ENCODE measurements at places on chromosomes 4 and X.

- DNase-seq = no peak
Measured at GRCh38 chr4:171524903-171525302, 288.3 kb upstream of the GALNTL6 start.

GRCh38 chr4:38611676-38612075, 52.3 kb upstream of the KLF3 start:
- DNase-seq = no peak

- no peak for DNase-seq
Measured at GRCh38 chr4:73315091-73315490, 56.5 kb upstream of the ANKRD17 start.

- no peak for DNase-seq
Measured at GRCh38 chrX:139201924-139202323, 328.6 kb upstream of the F9 start.

- no peak for DNase-seq
Measured at GRCh38 chr4:6354119-6354518, 84.5 kb downstream of the WFS1 start.

GRCh38 chrX:79169484-79169883, 25.0 kb downstream of the GPR174 start:
- no peak for DNase-seq

DNA sequence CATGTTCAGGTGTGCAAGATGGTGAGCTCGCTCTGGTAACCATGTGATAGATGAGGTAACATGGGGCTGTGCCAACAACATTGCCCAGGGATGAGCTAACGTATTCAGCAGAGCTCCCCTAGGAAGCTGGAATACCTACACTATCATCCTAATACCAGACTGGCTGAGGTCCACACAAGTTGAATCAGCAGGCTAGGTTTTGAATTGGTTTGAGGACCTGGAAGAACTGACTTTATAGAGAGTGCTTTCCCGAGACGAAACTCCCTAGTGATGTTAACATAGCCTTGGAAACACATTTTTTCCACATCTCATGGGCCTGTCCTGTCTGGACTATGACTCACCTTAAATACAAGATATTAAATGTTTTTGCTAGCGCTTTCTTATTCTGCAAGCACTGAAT, 56.7 kb downstream of the IGFBP7 start:
- no peak for DNase-seq

GRCh38 chr4:3366893-3367775, 74.3 kb downstream of the RGS12 start:
- no peak for DNase-seq

DNA sequence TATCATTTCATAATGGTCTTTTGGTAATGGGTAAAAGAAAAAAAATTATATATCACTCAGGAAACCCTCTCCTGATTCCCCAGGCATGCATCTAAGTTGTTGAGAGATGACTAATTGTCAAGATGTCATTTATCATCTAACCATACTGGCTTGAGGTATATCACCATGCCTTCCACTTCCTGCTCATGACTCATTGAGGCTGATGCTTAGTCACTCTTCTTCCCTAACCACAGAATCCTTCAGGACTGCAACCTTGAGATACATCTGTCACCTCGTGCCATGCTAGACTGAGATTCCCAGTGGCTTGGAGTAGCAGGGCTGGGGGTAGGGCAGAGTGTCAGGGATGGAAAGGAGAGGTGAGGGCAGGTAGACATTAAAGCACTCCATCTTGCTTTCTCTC, 782.5 kb upstream of the INTU start:
- DNase-seq = no peak

- DNase-seq = no peak
Measured at GRCh38 chrX:108097380-108097779, 5.8 kb downstream of the ATG4A start.

- DNase-seq = no peak
Measured at GRCh38 chr4:145155268-145155870, 25.0 kb downstream of the OTUD4 start.

- DNase-seq = no peak
Measured at GRCh38 chr4:139672732-139673131, 7.1 kb downstream of the MGST2 start.

DNA sequence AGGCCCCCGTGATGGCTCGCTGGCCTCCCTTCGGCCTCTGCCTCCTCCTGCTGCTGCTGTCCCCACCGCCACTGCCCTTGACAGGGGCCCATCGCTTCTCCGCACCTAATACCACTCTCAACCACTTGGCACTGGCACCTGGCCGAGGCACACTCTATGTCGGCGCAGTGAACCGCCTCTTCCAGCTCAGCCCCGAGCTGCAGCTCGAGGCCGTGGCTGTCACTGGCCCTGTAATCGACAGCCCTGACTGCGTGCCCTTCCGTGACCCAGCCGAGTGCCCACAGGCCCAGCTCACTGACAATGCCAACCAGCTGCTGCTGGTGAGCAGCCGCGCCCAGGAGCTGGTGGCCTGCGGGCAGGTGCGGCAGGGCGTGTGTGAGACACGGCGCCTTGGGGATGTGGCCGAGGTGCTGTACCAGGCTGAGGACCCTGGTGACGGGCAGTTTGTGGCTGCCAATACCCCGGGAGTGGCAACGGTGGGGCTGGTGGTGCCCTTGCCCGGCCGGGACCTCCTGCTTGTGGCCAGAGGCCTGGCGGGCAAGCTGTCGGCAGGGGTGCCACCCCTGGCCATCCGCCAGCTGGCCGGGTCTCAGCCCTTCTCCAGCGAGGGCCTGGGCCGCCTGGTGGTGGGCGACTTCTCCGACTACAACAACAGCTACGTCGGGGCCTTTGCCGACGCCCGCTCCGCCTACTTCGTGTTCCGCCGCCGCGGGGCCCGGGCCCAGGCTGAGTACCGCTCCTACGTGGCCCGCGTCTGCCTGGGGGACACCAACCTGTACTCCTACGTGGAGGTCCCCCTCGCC, 3.0 kb downstream of the PLXNB3 start:
- no peak for DNase-seq

- DNase-seq = no peak
Measured at GRCh38 chrX:1725472-1725871, 110.6 kb downstream of the ASMT start.

DNA sequence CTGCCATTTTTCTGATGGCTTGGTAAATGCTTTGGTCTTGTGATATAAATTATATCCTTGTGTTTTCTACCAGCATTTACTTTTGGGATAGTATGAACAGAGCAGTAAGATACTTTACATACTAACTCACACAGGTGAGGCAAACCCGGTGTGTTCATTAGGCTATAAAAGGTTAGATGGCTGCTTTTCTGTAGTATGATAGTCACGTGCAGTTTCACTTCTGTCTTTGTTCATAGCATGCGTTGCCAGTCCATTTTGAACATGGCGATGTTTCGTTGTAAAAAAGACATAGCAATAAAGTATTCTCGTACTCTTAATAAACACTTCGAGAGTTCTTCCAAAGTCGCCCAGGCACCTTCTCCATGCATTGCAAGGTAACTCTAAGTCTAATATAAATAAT, 88.4 kb downstream of the KLHL8 start:
- no peak for DNase-seq

DNA sequence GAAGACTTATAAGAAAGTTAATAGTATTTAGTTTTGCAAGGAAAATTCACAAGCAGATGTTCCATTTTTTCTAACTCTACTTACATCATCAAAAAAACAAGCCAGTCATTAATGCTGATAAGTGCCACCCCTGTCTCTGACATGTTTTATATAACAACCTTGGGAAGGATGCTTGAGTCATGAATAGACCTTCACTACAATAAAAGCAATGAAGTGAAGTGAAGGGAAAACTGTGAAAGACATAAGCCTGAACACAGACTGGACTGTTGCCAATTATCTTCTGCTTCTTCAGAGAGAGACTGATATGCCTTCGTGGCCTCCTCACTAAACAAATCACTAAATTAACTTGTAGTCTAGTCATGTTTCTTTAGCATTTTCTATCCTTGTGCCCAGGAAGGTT, 353.2 kb downstream of the PDHA2 start:
- no peak for DNase-seq

DNA sequence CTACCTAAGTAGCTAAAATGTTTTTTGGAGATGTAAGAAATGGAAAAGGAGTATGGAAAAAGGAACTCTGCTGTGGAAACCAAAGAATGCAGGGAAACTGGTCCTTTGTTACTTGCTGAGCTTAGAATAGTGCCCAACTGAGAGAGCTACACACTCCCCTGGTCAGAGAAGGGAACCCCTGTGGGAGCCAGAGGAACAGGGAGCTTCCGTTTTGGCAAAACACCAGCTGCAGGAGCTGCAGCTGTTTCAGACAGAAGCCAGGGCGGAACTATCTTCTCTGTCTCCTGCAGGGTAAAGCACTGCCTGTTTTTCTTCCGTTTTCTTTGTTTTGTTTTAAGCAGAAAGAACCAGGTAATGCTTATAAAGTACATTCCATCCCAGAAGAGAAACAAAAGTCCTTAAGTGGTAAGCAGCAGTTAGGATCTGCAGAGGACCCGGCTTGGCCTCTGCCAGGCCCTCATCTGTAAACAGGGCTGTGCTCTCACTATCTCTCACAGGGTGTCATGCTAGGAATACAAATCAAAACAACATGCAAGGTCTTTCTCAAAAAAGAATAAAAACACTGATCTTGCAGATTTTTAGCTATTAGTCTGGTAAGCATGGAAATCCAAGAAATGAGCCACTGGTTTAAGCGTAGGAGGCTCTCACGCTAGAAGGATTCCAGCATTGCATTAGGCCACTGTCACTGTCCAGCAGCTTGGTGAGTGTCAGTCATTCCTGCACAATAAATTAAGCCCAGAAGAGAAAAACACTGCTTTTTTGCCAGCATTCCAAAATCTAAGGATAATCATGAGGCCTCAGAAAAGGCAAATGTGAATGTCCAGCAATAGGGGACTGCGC, 76.1 kb downstream of the CHST7 start:
- no peak for DNase-seq

GRCh38 chr4:114653675-114654074, 55.1 kb downstream of the UGT8 start:
- DNase-seq = no peak

DNA sequence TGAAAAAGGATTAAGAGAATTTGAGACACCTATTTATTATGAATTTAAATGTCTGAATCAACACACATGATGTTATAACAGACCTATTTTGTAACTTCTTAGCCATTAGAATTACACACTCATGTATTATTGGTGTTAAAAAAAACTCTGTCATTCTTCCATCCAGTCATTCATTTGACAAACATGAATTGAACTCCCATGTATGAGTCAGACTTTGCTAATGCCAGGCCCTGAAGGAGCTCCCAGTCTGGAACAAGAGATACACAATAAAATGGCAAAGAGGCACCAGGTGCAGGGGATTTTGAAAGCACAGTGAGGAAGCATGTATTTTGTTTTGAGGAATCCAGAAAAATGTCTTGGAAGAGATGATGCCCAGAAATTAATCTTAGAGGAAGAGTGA, 87.7 kb upstream of the EFHC2 start:
- DNase-seq = no peak

- no peak for DNase-seq
Measured at GRCh38 chr4:121860121-121860520, 10.2 kb downstream of the BBS7 start.

- no peak for DNase-seq
Measured at GRCh38 chr4:143017210-143017609, 167.5 kb upstream of the USP38 start.

GRCh38 chr4:30536231-30536630, 183.9 kb upstream of the PCDH7 start:
- no peak for DNase-seq

GRCh38 chrX:13043138-13043537, 1.3 kb downstream of the FAM9C start:
- DNase-seq = no peak

- DNase-seq = no peak
Measured at GRCh38 chr4:153266988-153267387, 62.7 kb downstream of the TRIM2 start.

DNA sequence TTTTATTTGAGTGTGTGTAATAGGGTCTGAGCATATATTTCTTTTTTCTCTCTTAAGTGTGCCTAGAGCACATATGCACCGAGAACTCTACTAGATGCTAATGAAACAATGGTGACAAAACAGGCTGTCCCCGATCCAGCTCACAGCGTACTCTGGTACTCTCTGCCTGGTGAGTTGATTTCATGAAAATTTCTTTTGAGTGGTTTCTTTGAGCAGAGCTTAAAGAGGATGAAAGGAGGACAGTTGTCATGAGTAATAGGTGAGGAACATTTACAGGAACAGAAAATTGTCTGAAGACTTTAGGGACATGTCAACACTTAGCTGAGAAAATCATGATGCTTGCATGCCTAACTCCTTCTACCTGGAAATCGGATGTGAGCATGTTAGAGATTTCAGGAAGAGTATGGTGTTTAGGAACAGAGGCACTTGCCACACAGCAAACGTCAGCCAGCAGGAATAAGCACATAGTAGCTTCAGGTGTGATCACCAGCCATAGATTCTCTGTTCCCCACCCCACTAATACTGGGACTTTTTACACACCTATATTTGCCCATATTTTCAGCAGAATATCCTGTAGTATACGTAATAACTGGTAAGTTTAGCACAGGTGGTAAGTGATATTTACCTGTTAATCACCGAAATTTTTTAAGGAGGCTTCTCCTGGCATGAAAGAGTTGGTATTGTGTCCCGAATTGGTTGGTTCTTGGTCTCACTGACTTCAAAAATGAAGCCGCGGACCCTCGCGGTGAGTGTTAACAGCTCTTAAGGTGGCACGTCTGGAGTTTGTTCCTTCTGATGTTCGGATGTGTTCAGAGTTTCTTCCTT, 111.1 kb downstream of the ZNF330 start:
- no peak for DNase-seq

- no peak for DNase-seq
Measured at GRCh38 chrX:8728932-8729535, 2.9 kb downstream of the ANOS1 start.

DNA sequence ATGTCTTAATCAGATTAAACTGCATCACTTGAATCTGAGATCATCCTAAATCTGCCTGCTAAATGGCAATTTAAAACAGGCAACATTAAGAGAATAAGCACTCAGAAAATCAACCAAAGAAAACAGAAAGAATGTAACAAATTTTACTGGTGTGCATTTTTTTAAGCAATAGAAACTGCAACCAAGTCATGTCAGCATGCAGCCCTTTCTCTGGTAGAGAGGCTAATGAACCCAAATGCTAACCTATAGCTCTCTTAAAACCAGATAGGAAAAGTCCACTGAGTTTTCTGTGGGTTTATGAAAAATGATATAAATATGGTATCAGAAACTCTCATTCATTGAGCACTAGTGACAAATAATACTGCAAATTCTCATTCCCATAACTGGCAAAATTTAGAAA, 35.6 kb downstream of the COL25A1 start:
- no peak for DNase-seq

GRCh38 chr4:123553733-123554637, 157.4 kb downstream of the SPRY1 start:
- no peak for DNase-seq
